HL-60 (cell line): ENCODE measurements at places on chromosomes 4 and X.

- DNase-seq = no peak
Measured at GRCh38 chr4:140681201-140681600, 75.0 kb downstream of the TBC1D9 start.

- DNase-seq = no peak
Measured at GRCh38 chr4:137299281-137299680, 233.0 kb downstream of the PCDH18 start.

- no peak for DNase-seq
Measured at GRCh38 chr4:185872747-185873380, 60.9 kb upstream of the SORBS2 start.

- no peak for DNase-seq
Measured at GRCh38 chr4:54586320-54586955, 71.3 kb upstream of the KIT start.

DNA sequence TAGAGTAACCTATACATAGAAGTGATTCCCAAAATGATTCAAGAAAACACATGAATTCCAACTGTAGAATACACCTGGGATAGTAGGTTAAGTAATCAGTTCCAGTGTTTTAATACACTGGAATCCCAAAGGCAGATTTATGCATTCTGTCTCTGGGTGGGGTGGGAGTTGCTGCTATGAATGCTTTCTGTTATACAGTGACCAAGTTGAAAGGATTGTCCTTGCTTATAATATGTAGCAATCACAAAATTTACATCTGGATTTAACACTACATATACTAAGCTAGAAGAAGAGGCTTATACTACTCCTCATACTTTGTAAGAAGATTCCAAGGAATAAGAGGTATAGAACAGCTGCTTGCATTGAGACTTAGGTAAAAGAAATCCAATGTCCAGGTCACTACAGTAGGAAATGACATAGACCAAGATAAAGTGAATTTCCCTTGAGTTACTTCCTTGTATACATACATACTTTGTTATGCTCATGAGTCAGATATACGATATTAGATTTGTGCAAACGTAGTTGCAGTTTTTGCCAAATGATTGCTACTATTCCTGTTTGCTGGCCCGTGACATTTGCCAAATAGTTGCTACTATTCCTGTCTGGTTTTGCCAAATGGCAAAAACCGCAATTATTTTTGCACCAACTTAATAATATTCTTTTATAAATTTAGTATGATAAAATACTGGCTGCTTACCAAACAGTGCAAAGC is 210.5 kb upstream of the DIAPH2 start:
- no peak for DNase-seq

- DNase-seq = no peak
Measured at GRCh38 chr4:54941994-54942552, 183.3 kb downstream of the KDR start.

GRCh38 chr4:184732126-184732525 is 1.8 kb downstream of the CENPU start:
- DNase-seq = no peak

DNA sequence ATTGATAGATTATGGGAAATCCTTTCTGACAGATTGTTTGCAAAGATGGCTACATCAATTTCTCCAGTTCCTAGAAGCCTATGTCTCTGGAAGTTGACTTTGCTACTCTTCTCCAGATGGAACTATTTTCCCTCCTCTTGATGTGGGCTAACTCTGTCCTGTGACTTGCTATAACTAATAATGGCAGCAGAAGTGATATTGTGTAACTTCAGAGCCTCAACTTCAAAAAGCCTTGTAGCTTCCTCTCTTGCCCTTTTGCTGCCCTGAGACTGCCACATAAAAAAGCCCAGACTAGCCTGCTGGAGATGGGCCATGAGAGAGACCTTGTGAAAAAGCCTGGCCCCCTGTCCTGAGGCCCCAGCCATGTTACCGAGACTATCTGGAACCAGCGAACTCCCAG is 210.7 kb upstream of the SLC7A11 start:
- DNase-seq = peak; percentile 45

- peak; percentile 84 for DNase-seq
Measured at GRCh38 chr4:54439831-54440243, 210.7 kb downstream of the PDGFRA start.

DNA sequence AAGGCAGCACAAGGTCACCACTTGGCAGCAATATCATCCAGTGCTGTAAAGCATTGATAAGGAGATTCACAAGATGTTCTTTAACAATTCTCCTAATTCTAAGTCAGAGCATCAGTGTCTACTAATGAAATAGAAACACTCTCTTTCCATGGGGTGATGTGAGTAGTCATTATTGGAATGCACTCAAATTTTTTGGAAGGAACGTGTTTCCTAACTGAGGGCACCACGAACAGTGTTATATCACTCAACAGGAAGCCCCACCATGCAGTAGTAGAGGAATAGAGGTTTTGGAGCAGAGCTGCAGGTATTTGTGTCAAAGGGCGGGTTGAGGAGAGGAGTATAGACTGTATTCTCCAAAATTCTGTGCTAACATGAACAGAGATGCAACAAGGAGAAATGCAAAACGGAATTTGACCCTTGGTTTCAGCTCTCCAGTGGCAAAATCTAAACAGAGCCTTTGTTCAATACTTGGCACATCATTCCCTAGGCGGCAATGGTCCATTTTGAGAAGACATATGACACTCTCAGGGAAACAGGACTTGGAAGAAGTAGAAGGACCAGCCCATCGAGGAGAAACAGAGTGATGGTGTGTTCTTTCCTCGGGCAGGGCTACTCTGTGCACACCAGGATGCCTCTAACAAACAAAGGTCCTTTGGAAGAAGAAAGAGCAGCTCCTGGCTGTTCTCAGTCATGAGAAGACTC is 98.9 kb downstream of the CPEB2 start:
- DNase-seq = no peak

DNA sequence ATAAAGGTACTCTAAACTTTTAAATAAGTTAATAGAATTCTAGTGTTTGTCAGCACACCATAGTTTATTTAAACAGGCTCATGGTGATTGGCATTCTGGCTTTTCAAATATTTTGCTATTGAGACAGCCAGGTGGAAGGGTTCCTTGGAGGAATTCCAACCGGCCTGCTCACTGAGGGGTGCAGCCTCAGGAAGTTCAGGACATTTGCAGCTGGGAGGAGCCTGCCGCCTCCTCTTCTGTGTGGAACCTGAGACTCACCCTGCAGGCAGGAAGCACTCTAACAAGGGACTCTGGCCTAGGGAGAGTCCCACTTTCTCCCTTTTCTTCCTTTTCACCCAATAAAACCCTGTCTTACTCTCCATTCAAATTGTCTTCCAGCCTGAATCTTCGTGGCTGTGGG is 1328.0 kb downstream of the FSTL5 start:
- DNase-seq = no peak

- no peak for DNase-seq
Measured at GRCh38 chr4:166422475-166422874, 549.4 kb downstream of the TLL1 start.

GRCh38 chr4:39062094-39062769 is at the start of gene KLHL5:
KLHL5 (plus strand) TSS chr4:39062232; CDS start chr4:39062653, 421 bp downstream.
- no peak for DNase-seq

DNA sequence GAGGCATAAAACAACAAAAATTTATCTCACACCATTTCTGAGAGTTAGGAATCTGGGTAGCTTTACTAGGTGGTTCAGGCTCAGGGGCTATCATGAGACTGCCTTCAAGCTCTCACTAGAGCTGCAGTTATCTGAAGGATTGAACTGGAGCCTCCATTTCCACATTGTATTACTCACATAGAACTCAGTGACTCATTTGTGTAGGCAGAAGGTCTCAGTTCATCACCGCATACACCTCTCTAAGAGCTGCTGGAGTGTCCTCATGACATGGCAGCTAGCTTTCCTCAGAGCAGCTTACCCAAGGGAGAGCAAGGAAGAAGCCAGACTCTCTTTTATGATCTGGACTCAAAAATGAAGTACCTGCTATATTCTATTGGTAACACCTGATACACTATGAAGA is 389.2 kb downstream of the IQCM start:
- no peak for DNase-seq

GRCh38 chrX:78124307-78124706 is 15.1 kb downstream of the TAF9B start:
- no peak for DNase-seq

DNA sequence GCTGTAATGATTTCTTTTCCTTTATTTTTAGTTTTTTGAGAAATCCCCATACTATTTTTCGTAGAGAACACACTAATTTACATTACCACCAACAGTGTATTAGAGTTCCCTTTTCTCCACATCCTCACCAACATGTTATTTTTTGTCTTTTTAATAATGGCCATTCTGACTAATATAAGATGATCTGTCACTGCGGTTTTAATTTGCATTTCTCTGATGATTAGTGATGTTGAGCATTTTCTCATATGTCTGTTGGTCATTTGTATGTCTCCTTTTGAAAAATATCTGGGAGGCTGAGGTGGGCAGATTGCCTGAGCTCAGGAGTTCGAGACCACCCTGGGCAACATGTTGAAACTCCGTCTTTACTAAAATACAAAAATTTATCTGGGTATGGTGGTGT is 30.2 kb downstream of the SPINK2 start:
- no peak for DNase-seq

DNA sequence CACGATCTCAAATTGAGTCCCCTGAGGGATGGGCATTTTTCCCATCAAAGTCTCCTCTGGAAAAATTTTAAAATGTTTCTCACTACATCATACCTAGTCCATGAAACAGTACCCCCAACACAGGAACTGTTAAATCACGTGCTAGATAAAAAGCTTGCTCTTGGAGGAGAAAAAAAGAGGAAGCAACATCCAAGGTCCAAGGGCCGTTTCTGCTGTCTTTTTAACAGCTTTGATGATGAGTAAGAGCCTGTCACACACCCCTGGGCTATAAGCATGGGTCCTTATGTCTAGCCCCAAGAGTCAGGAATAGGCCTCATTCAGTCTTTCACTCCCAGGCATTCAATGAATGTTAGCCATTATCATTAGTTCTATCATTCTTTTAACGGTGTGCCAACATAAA is 128.9 kb downstream of the SH3KBP1 start:
- peak; percentile 41 for DNase-seq

DNA sequence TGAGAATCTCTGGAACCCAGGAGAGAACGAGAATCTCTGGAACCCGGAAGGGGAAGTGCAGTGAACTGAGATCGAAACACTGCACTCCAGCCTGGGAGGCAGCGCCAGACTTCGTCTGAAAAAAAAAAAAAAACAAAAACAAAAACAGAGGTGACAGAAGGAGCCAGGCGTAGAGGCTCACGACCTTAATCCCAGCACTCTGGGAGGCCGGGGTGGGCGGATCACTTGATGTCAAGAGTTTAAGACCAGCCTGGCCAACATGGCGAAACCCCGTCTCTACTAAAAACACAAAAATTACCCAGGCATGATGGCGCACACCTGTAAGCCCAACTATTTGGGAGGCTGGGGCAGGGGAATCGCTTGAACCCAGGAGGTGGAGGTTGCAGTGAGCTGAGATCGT is 17.0 kb downstream of the ZNF280C start:
- no peak for DNase-seq

DNA sequence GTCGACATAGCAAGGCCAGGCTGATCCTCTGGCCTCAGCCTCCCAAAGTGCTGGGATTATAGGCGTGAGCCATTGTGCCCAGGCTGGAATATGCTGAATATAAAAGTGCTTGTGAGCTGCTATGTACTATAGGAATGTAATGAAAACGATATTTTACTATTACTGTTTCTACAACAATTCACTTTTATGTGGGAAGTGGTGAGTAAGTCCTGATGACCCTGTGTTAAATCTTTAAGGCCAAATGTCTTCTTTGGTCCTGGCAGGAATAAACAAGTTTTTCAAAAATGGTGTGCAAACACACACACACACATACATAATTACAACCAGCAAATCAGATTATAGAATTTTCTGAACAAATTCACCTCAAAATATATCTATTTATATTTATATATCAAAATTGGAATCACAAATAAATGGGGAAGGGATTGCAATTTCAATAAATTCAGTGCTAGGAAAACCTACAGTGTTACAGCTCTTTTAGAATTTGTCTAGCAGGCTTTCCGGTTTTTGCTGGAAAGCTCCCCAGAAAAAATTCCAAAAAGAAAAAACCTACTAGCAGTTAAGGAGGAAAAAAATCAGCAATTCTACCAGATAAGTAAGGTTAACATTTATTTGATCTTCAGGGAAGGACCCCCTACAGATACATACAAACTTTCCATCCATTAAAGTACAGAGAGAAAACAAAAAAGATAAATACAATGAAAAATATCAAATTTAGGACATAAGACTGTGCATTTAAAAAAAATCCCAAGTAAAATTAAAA is 17.9 kb downstream of the SMIM14 start:
- DNase-seq = no peak

DNA sequence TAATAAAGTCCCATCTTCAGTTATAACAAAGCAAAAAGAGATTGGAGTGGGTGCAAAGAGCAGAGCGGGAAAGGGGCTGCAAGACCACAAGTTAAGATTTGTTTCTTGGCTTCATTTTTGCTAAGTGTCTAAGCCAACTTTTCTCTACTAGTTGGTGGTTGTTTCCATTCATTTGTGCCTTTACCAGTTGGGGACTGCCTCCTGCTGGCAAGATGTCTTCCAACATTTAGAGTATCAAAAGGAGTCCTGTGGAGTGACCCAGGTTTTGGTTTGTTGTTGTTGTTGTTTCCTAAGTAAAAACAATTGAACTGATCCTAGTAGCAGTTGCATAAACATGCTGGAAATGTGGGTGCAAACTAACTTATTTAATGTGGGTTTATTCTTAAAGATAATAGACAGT is 121.1 kb downstream of the SPATA18 start:
- peak; percentile 1 for DNase-seq

DNA sequence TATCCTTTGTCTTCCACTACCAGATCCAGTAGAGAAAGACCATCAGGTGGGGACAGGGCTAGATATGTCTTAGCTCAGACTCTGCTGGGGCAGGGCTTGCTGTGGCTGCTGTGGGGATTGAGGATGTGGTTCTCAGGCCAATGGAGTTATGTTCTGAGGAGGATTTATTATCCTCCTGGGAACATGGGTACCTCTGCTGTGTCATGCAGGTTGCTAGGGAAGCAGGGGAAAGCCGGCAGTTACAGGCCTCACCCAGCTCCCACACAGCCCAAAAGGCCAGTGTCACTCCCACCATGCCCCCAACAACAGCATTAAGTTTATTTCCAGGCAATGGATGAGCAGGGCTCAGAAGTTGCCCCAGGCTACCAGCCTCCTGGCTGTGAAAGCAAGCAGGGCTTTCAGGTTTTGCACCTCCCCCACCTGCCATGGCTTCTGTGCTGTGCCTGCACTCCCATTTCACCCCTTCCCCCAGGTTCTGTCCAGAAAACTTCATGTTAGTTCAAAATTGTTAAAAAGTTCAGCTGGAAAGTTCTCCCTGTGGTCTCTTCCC is 879.9 kb downstream of the ARAP2 start:
- DNase-seq = no peak

DNA sequence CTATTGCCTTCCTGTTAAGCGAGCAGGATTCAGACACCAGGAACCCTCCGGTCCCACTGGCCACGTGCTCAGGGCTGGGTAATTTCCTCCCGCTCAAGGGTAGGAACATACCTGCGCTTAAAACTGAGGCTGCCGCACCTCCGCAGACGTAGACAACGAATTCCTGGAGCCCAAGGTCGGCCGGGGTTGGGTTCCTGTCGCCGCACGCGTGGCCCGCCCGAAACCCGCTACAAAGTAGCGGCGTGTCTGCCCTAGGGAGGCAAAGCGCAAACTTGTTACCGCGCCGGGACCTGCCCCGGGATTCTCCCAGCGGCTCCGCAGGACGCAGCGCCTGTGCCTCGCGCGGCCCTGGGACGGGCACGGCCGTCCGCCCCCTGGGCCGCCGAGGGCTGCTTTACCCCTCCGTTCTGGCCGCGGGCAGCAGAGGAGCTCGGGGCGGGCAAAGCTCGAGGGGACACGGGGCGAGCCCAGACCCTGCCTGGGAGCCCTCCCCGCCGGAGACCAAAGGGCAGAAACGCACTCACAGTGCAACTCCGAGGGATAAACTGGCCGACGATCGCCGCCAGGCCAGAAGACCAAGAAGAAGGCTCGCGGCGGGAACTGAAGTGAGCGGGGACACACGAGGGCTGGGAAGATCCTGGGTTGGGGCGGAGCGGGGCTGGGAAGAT is at the start of gene ERVMER34-1:
Gene ERVMER34-1, minus strand, starts transcription at position 607 of the 668 bp plus-strand sequence. CDS start 5,905 bp downstream, outside the sequence.
- no peak for DNase-seq
